ENCODE measurements at places on chromosomes 16 and 17. TPM values are rescaled to one million over a fixed set of nuclear protein-coding genes. Genes with fewer than 3 reads are reported as not detected.

The VEZF1 gene
- total RNA-seq, result 78.3 TPM

The RRN3 gene
- total RNA-seq, result 47.8 TPM

The RILP gene
- total RNA-seq, result 10.3 TPM

The PRR35 gene
- 0.11 TPM for total RNA-seq

The FBXO39 gene
- total RNA-seq, result 0.76 TPM

The KRTAP9-8 gene
- total RNA-seq, result not detected

The TMEM11 gene
- 17.0 TPM for total RNA-seq

The GDPD3 gene
- 1.4 TPM for total RNA-seq

The KRT20 gene
- total RNA-seq, result not detected

The ETV4 gene
- total RNA-seq, result 0.26 TPM

The KRTAP4-1 gene
- total RNA-seq, result not detected

The KRTAP2-2 gene
- not detected for total RNA-seq

The CIAPIN1 gene
- total RNA-seq, result 42.5 TPM

The CKLF gene
- 47.5 TPM for total RNA-seq

The KIFC3 gene
- total RNA-seq, result 62.3 TPM

The TNK1 gene
- 4.1 TPM for total RNA-seq

The KRTAP29-1 gene
- total RNA-seq, result not detected

The GPR179 gene
- under 0.01 TPM for total RNA-seq

The PRDM7 gene
- not detected for total RNA-seq

The HSF4 gene
- 3.0 TPM for total RNA-seq

The GP2 gene
- not detected for total RNA-seq

The FBXW10 gene
- not detected for total RNA-seq

The NPTX1 gene
- total RNA-seq, result 0.11 TPM

The CHST6 gene
- 0.65 TPM for total RNA-seq

The TBC1D3E gene
- not detected for total RNA-seq

The CES1 gene
- total RNA-seq, result 3.7 TPM

The PRSS36 gene
- 0.91 TPM for total RNA-seq

The ACAP1 gene
- 0.11 TPM for total RNA-seq

The SLC5A11 gene
- total RNA-seq, result not detected

The MT3 gene
- total RNA-seq, result not detected

The ABCA10 gene
- total RNA-seq, result 2.9 TPM

The WNT9B gene
- total RNA-seq, result 0.97 TPM

The CBX8 gene
- total RNA-seq, result 2.9 TPM

The KIF1C gene
- total RNA-seq, result 60.1 TPM

The SMTNL2 gene
- total RNA-seq, result not detected

The CHD9NB gene
- total RNA-seq, result 1.9 TPM

The KCNJ12 gene
- 7.2 TPM for total RNA-seq

The USP43 gene
- total RNA-seq, result 0.26 TPM

Data from articular chondrocyte of knee joint (primary cell).